GM18507 (cell line): ENCODE measurements at places on chromosomes 16 and 17.

GRCh38 chr17:75664099-75664549 is 2.8 kb downstream of the RECQL5 start:
- no peak for DNase-seq

GRCh38 chr17:69761767-69762321 is 313.2 kb upstream of the KCNJ16 start:
- no peak for DNase-seq

- no peak for DNase-seq
Observed at GRCh38 chr17:43558805-43559160, 12.6 kb upstream of the ETV4 start.

- DNase-seq, result no peak
Observed at GRCh38 chr16:59783191-59783590, 1049.1 kb upstream of the GOT2 start.

GRCh38 chr16:76446251-76446650 is 169.1 kb downstream of the CNTNAP4 start:
- DNase-seq, result no peak
